ENCODE measurements at places on chromosomes 2 and 18. TPM values are rescaled to one million over a fixed set of nuclear protein-coding genes. Genes with fewer than 3 reads are reported as not detected.

The RGPD4 gene
- total RNA-seq: not detected

The OSR1 gene
- not detected for total RNA-seq

The LCT gene
- total RNA-seq: 0.31 TPM

The POMC gene
- 6.9 TPM for total RNA-seq

DNA sequence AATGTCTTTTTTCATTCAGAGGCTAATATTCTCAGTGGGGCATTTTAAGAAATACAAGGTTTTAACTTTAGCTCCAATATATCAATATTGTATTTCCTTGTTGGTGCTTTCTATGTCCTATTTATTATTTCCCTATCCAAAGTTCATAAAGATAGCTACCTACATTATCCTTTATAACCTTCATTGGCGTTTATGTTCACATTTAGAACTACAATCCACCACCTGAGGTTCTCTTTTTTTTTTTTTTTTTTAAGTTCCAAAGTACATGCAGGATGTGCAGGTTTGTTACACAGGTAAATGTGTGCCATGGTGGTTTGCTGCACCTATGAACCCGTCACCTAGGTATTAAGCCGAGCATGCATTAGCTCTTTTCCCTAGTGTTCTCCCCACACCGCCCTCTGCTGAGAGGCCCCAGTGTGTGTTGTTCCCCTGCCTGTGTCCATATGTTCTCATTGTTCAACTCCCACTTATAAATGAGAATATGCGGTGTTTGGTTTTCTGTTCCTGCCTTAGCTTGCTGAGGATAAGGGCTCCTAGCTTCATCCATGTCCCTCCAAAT lies 694.6 kb downstream of the SUCLG1 start:
- no peak for DNase-seq

- DNase-seq: no peak
These were observed 53.6 kb downstream of the KCNF1 start for GRCh38 chr2:10965241-10965843.

Measured in activated CD4-positive, alpha-beta T cell treated with anti-CD3 and anti-CD28 coated beads, Interleukin-2, amount 10 ng/mL, durations not matched to agents 24 days and 14 days (primary cell).